ENCODE measurements at places on chromosomes 6 and 20.

GRCh38 chr6:27829453-27830211 lies 82.6 kb downstream of the OR2B2 start:
- DNase-seq: no peak

DNA sequence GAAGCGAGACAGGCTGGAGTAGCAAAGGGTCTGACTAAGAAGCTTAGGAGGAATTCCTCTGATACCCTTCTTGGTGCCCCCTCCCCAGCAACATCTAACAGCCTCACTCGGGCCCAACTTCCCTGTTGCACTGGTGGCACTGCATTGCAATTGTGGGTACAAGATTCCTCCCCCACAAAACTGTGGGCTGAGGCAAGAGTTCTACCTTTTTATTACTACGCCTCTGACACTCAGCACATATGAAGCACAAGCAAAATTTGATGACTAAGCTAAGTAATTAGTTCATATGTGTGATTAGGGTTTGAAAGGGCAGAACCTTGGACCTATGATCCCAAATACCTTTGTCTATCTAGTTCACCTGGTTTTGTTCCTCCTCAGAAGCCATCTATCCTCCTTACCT lies 83.5 kb downstream of the ZHX3 start:
- DNase-seq: no peak

DNA sequence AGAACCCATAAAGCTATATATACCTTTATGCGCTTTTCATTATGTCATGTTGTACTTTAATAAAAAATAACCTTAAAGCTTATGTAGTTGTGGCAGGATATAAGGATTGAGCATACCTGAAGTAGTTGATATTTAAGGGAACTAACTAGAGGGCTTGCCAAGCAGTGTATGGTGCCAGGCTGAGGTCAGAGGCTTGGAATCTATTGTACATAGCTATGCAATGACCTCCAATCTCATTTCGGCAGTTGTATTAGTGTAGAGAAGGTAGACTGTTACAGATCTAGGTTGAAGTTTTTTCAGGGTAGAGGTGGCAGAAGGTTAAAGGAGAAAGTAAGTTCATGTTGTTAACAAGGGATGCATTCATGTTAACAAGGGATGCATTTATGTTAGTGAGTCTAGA lies 397.7 kb upstream of the HS3ST5 start:
- no peak for DNase-seq

GRCh38 chr20:1774479-1774878 lies 116.9 kb upstream of the SIRPG start:
- no peak for DNase-seq

- no peak for DNase-seq
Observed at GRCh38 chr6:88302769-88303225, 136.7 kb upstream of the CNR1 start.

- DNase-seq: no peak
Observed at GRCh38 chr6:169529931-169530751, 171.7 kb downstream of the WDR27 start.

GRCh38 chr6:4256969-4257368 lies 121.6 kb upstream of the ECI2 start:
- no peak for DNase-seq

DNA sequence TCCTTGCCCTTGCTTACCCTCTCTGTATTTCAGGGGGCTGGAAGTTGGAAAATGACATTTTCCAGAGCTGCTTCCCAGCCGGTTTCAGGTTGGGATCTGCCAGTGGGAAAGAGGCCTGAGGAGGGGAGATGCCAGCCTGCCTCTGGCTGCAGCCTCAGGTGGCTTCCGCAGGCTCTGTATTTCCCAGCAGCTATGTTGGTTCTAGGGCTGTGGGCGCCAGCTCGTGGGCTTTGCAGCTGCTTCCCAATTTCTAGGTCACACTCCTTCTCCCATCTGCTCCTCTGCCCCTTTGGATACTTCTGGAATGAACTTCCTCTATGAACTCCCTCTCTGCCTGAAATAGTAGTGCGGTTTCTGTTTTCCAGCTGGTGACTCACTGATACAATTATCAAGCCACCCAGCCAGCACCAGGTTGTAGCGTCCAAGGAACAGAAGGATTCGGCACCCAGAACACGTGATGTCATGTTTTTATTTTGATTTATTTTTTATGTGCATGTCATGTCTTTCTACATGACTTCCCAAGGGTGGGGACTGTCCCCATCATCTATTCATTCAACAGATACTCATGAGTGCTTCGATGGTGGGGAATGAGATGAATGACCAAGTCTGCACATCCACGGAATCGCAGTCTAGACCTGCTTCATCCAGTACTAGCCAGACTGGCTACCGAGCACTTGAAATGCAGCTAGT lies 38.0 kb downstream of the TGM2 start:
- DNase-seq: no peak

GRCh38 chr20:40090236-40090635 lies 598.8 kb downstream of the MAFB start:
- no peak for DNase-seq

DNA sequence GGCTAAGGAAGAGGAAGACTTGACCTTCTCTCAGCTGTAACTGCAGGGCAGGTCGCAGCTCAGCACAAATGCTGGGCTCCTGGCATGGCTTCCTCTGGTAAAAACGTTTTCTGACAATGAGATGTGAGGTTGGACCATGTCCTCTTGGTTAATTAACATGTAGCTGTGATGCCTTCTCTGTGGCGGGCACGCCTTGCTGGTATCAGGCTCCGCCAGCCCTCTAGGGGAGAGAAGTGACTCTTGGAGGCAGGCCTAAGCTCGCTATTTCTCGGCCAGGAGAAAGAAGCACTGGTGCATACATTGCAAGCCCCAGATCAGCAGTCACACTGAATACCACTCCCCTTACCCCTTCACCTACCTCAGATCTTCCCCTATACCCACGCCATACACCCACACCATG lies 65.0 kb downstream of the QRSL1 start:
- DNase-seq: peak; percentile 71

GRCh38 chr20:45938727-45939438 lies 4.4 kb downstream of the PCIF1 start:
- no peak for DNase-seq

DNA sequence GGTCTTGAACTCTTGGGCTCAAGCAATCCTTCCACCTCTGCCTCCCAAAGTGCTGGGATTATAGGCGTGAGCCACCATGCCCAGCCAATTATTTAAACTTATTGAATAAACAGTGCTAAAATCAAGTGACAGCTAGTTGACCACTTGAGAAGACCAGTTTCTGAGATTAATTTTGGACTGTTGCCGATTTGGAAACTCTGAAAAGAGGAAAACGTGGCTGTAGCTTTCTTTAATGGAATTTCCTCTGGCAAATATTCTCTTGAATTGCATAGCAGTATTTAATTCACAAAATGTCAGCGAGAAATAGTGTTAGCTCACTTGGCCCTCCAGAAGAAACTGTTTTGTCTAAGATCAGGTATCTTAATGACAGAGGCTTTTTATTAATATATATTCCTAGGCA lies 754.5 kb downstream of the HDGFL1 start:
- DNase-seq: no peak

- DNase-seq: no peak
Observed at GRCh38 chr6:160357088-160357487, 8.9 kb downstream of the SLC22A3 start.

DNA sequence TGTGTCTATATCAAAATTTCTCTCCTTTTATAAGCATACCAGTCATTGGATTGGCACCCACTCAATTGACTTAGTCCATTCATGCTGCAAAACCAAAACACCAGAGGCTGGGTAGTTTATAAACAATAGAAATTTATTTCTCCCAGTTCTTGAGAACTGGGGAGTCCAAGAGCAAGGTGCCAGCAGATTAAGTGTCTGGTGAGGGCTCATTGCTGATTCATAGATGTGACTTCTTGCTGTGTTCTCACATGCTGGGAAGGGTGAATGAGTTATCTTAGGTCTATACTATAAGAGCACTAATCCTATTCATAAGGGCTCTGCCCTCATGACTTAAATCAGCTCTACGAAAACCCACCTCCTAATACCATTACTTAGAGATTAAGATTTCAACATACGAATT lies 501.4 kb downstream of the EPM2A start:
- DNase-seq: no peak

DNA sequence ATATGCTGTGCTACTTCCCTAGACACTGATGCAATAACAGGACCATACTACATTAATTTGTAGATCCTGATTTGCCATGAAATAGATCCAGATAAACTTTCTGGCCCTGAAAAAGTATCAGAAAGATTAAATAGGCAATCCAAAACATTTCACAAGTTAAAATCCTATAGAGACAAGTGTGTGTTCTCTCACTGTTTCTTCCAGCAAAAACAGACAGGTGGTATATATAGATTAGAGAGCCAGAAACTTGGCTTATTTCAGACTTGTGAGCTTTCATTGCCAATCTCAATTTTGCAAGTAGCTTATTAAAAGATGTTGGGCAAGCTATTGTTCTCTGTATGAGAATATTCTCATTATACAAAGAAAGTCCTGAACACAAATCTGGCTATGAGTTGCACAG lies 289.1 kb upstream of the MANEA start:
- no peak for DNase-seq

- DNase-seq: no peak
Observed at GRCh38 chr6:63787021-63787420, 151.4 kb downstream of the PHF3 start.

GRCh38 chr20:56688106-56688505 lies 59.0 kb downstream of the TFAP2C start:
- no peak for DNase-seq
